ENCODE measurements at places on chromosomes 4 and X.

DNA sequence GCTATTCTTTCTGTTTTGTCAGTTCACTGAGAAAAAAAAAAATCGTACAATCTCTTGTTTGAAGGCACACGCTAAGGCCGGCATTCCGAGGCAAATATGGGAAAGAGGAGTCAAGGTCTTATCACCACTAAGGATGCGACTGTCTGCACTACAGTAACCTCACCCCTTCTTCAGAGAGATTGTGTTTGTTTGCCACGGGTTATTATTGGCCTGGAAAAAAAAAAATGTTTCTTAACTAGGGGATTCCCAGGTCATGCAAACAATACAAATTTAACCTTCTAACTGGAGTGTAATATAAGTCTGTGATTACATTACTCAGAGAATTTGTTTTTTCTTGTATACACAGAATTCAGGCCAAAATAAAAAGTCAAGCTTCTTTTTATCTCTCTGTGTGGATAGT is 168.3 kb downstream of the TMA16 start:
- no peak for DNase-seq

GRCh38 chr4:147088146-147088545 is 142.5 kb upstream of the TTC29 start:
- no peak for DNase-seq

DNA sequence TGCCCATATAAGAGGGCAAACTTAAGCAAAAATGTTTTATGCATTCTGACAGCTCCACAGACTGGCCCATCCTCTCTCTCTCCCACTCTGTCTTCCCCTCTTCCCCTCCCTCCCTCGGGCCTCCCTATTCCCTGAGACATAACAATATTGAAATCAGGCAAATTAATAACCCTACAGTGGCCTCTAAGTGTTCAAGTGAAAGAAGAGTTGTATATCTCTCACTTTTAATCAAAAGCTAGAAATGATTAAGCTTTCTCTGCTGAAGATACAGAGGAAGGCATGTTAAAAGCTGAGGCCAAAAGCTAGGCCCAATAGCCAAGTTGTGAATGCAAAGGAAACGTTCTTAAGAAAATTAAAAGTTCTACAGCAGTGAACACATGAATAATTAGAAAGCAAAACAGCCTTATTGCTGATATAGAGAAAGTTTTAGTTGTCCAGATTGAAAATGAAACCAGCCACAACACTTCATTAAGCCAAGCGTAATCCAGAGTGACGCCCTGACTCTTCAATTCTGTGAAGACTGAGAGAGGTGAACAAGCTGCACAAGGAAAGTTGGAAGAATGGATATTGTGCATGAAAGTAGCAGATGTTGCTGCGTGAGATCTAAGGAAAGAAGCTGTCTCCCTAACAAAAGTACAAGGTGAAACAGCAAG is 54.9 kb downstream of the USO1 start:
- no peak for DNase-seq

GRCh38 chr4:4386296-4386735 is 586 bp upstream of the NSG1 start:
- DNase-seq, result no peak

- no peak for DNase-seq
Measured at GRCh38 chrX:9298221-9298620, 166.6 kb upstream of the TBL1X start.

DNA sequence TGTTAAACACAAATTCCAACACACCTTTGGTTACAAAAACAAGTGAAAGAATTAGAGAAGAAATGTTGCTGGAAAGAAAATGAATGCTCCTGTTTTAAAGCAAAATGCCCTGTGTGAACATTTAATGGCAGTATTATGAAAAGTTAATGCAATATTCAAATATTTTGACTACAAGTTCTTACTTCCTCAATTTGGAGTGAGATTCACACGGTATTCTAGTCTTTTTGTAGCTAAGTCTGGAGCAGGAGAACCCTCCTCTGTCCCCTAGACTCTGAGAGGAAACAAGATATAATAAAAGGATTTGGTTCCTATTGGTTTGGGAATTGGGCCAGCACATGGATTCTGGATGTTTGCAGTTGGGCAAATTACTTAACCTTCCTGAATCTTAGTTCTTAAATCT is 12.7 kb downstream of the MAD2L1 start:
- DNase-seq, result no peak

- DNase-seq, result no peak
Measured at GRCh38 chrX:35244796-35245508, 302.4 kb downstream of the FAM47B start.

DNA sequence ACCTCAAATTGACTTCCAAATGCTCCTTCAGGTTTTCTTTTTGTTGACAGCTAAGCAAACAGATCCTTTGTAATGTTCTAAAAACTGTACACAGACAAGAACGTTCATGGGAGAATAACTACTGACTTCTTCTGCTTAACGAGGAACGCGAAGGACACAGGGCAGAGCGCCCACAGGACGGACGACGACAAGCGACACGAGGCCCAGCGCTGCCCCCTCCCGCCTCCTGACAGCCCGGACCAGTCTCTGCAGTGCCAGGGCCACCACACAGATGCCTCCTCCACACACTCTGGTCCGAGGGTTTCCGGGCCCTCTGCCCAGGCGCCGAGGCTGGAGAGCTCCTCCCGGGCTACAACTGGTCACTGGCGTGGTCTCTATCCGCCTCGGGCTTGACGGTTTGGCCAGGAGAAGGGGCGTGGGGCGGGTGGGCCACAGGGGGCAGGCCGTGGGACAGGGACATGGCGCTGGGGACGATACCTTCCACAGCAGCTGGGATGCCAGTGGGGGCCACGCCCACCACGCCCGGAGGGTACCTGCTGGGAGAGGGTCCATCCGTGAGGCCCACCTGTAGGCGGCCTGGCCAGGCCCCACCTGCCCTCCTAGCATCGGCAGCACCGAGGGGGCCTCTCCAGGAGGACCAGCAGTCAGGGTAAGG is 36.9 kb downstream of the CTBP1 start:
- DNase-seq, result no peak

DNA sequence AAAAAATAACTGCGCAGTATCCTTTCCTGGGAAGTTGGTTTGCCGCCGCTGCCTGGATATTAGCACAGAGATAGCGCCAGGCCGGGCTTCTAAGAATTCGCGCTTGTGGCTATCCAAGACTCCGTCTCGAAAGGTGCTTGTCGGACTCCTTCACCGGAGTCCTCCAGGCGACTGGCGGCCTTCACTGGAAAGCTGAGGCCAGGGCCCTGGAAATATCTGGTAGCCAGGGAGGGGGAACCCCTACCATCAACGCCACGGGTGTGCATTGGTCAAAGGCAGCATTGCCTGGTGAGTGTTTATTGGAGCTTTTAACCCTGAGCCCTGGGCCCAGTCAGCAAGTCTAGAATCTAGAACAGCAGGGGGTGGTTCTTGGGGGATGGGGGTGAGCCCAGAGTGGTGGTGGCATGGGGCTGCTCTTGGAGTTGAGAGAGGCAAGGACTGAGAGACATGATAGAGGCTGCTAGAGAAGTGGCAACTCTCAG is 577 bp upstream of the PIM2 start:
- DNase-seq, result no peak

GRCh38 chr4:92100975-92101374 is 202.8 kb upstream of the GRID2 start:
- no peak for DNase-seq

GRCh38 chr4:95215991-95216605 is 332.7 kb downstream of the UNC5C start:
- DNase-seq, result no peak

DNA sequence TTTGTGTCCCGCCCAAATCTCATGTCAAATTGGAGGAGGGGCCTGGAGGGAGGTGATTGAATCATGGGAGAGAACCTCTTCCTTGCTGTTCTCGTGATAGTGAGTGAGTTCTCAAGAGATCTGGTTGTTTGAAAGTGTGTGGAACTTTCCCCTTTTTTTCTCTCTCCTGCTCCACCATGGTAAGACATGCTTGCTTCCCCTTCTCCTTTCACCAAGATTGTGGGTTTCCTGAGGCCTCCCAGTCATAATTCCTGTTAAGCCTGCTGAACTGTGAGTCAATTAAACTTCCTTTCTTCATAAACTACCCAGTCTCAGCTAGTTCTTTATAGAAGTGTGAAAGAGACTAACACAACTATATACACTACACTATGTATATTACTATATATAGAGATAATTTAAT is 697.8 kb upstream of the HS3ST1 start:
- no peak for DNase-seq

- no peak for DNase-seq
Measured at GRCh38 chrX:46380148-46380752, 165.0 kb downstream of the ZNF674 start.

- no peak for DNase-seq
Measured at GRCh38 chrX:133171962-133172708, 46.0 kb downstream of the TFDP3 start.

- DNase-seq, result no peak
Measured at GRCh38 chrX:70480660-70481018, 36.0 kb downstream of the DLG3 start.

GRCh38 chr4:94669672-94670664 is 87.8 kb upstream of the BMPR1B start:
- no peak for DNase-seq

GRCh38 chr4:129094347-129094746 is 1.0 kb upstream of the SCLT1 start:
- DNase-seq, result no peak

GRCh38 chr4:94351319-94351718 is 8.7 kb upstream of the HPGDS start:
- no peak for DNase-seq

DNA sequence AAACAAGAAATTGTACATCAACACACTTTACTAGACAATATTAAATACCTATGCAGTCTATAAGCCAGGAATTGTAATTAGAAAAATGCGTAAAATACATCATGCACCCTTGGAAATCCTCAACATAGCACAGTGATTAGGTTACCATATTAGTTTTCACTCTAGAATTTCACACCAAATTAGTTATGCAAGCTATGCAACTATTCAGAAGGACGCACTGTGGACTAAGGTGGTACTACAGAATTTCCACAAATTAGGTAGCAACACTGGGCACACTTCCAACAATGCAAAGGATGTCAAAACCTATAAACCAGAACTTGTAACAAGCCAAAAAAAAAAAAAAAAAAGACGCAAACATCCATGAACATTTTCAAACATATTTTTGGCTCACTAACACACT is 71.1 kb upstream of the ZCCHC13 start:
- peak; percentile 29 for DNase-seq

- no peak for DNase-seq
Measured at GRCh38 chr4:101018836-101019235, 328.5 kb downstream of the PPP3CA start.

- DNase-seq, result no peak
Measured at GRCh38 chr4:38803833-38804653, 548 bp downstream of the TLR1 start.

DNA sequence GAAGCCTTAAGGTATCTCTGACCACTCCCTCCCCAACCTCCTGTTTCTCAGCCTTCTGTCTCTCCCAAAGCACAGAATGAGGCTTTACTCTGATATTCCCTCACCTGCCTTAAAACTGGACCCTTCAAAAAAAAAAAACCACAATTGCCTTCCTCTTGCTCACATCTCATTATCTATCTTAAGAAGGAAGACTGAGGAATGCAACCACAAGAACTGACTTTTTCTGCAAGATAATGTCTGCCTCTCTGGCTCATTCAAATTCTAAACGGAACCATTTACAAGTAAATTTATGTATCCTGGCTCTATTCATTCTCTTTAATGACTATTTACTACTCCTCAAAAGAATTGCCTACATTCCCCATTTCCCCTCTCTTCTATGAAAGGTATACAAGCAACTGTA is 545.5 kb upstream of the HTR2C start:
- DNase-seq, result no peak
